NCI-H1694 treated with DMSO at 0.1 percent for 48 hours (cell line): ENCODE measurements at places on chromosomes 1 and 21.

- no peak for DNase-seq
Observed at GRCh38 chr1:236282425-236282716, 613 bp upstream of the ERO1B start.

DNA sequence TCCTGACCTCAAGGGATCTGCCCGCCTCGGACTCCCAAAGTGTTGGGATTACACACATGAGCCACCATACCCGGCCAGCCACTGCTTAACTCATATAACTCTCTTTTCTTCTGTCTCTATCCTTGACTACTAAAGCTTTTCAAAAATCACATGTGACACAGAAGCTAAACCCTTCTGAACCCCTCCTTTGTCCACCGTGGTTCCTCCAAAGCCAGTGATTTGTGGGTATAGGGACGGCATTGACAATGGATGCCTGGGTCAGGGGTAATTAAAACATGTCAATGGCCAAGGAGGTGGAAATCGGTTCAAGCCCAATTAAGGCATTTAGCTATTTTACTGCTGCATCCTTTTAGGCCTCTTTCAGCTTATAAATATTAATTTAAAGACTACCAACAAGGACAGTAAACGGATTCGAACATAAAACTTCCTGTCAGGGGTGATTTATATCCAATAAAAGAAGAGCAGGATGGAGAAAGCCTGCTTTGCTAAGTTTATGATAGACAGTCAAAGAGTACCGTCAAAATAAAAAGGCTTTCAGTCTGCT, 242.3 kb downstream of the GPATCH2 start:
- DNase-seq, result no peak

DNA sequence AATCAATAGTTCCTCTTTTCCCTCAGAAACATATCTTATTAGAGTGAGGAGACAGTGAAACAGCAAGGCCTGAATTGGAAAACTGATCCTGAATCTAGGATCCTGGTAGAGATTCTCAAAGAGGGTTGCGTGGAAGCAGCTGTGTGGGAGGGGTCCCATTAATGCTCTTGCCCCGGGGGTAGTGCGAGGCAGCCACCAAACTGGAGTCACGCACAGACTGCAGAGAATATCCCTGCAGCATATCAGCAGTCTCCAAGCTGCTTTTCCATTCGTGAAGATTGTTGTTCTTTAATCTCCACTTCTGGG, 150.1 kb downstream of the DISC1 start:
- no peak for DNase-seq

DNA sequence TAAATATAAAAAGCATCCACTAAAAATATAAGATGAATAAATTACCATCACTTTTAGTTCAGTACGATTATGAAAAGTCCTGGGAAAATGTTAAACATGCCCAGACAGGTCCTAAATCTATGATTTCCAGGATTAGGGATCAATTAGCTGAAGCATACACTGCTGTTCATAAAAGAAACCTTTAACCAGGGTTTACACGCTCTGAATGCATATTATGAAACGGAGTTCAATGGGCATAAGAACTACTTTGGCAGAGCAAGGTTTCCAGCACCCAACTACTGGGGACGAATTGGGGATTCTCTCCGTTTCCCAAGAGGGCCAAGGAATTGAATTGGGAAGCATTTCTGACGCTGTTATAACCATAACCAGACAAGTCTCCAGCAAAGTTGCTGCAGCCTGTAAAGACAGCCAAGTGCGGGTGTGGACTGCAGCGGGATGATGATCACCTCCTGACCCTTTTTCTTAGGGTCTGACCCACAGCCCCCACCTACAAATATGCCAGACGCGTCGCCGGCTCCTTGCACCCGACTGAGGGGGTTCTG, 1.6 kb downstream of the SLC30A1 start:
- DNase-seq, result no peak

- no peak for DNase-seq
Observed at GRCh38 chr1:43144237-43144636, 27.9 kb downstream of the EBNA1BP2 start.

GRCh38 chr1:84344286-84344685, 42.8 kb downstream of the SAMD13 start:
- DNase-seq, result no peak

GRCh38 chr1:7250597-7251453, 465.6 kb downstream of the CAMTA1 start:
- no peak for DNase-seq

DNA sequence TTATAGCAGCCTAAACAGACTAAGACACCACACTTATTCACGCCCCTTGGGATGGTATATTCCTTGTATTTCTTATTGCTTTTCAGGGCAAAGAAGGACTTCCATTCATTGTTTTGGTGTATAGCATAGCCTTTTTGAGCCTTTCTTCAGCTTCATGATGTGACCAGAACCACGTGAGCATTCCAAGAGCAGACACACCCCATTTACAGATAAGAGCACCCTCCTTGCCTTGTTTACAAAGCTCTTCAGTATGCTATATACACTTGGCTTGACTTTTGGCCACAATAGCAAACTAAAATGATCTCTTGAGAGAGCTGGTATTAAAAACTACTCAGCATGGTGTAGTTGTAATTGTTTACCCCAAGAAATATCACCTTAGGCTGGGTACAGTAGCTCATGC, 78.7 kb downstream of the PIK3R3 start:
- no peak for DNase-seq

DNA sequence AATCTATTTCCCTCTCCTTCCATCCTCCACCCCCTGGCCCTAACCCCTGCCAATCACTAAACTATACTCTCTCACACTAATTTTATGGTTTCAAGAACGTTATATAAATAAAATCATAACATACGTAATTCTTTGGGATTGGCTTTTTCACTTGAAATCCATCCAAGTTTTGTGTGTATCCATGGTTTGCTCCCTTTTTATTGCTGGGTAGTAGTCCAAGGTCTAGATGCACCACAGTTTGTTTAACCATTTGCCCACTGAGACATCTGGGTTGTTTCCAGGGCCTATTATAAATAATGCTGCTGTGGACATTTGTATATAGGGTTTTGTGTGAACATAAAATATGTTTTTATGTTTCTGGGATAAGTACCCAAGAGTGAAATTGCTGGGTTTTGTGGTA, 61.4 kb downstream of the TEX35 start:
- no peak for DNase-seq

DNA sequence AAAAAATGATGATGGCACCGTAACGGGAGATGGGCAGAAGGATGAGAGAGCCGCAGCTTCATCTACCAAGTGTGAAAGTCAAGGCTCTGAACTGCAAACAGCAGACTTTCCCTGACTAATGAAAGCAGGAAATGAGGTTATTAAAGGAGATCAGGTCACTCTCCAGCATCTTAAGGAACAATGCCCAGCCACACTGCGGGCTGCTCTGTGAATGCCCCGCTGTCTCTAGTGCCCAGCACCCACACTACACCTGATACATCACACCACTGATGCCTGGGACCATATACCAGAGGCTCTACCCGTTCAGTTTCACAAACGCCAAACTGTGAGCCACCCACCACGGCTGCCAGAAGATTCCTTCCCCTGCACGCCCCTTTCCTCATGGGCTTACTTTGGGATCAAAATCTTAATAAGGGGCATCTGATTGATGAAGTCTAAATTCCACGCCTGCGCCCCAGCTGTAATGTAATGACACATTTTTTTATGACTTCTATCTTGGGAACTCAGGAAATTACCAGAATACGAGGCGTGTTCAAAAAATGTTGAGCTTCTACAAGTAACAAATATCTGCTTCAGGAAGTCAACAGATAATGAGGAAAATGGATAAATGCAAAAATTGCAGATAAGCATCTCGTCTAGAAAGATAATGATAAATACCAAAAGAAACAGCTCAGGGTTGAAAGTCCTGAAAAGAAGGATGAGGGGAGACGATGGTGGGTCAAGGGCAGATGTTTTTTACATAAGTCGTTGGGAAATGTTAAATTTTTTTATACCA, 72.0 kb downstream of the MIS18A start:
- no peak for DNase-seq

GRCh38 chr1:228304225-228304624, 96.4 kb downstream of the OBSCN start:
- no peak for DNase-seq

DNA sequence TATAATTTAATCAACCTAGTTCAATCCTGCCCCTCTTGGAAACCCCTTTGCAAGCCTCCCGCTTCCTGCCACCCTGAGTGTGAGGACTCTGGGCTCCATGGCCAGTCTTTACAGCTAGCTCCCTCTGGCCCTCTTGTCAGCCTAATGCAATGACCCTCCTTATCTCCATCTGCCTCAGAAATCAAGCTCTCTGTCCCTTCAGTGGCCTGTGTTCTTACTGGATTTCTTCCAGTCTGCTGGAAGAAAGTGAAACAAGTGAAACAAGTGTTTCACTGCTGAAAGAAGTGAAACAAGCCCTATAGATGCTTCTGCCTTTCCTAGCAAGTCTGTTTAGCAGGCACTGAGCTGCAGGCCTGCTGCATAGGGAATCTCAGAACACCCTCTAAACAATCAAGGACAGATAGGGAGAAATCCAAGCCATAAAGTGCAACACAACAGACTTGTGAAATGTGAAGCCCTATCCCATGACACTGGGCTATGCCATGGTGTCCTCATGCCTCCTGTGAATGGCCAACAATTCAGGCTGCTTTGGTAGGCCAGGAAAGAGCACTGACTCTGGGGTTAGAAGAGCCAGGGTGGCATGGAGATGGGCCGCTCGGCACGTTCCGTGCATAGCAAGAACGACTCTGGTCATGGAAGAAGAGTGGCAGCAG, 55.9 kb downstream of the FAM163A start:
- no peak for DNase-seq

DNA sequence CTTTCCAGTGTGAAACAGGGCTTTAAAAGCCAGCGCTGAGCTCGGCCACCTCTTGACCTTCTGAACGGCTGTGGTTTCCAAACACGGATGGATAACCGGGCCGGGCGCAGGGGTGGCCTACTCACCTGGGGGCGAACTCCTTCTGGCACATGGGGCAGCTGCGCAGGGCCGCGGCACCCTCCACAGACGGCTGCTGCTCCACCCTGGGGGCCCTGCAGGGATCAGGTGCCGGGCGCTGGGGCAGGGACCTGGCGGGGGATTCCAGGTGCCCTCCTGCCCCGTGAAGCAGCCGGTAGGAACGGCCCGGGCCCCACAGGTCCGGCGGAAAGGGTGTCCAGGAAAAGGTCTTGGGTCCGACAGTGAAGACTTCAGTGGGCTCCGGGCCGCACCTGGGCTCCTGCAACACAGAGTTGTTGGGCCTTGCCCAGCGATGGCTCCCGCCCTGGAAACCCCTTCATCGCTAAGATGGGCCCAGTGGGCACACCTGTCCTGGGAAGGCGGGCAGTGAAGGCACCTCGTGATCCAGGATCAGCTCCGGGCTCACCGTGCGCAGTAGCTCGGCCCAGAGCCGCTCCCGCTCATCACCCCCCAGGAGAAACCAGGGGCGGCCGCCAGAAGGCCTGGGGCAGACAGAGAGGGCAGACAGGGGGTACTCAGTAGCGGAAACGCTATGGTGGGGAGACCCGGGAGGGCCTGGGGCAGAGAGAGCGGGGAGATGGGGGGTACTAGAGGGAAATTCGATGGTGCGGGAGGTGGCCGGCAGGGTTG, 874 bp downstream of the FAAP20 start:
- no peak for DNase-seq

- no peak for DNase-seq
Observed at GRCh38 chr21:25929856-25930520, 195.2 kb downstream of the GABPA start.

- no peak for DNase-seq
Observed at GRCh38 chr21:37764691-37765090, 151.6 kb downstream of the KCNJ6 start.

- peak; percentile 62 for DNase-seq
Observed at GRCh38 chr1:67566803-67567377, 118.1 kb upstream of the GADD45A start.
